ENCODE measurements at places on chromosomes 2 and 18.

- DNase-seq = no peak
Observed at GRCh38 chr2:62657783-62658182, 47.7 kb upstream of the EHBP1 start.

GRCh38 chr2:139720056-139720455 lies 939.9 kb upstream of the NXPH2 start:
- DNase-seq = no peak

- DNase-seq = no peak
Observed at GRCh38 chr2:186949726-186950256, 100.8 kb upstream of the ZSWIM2 start.

DNA sequence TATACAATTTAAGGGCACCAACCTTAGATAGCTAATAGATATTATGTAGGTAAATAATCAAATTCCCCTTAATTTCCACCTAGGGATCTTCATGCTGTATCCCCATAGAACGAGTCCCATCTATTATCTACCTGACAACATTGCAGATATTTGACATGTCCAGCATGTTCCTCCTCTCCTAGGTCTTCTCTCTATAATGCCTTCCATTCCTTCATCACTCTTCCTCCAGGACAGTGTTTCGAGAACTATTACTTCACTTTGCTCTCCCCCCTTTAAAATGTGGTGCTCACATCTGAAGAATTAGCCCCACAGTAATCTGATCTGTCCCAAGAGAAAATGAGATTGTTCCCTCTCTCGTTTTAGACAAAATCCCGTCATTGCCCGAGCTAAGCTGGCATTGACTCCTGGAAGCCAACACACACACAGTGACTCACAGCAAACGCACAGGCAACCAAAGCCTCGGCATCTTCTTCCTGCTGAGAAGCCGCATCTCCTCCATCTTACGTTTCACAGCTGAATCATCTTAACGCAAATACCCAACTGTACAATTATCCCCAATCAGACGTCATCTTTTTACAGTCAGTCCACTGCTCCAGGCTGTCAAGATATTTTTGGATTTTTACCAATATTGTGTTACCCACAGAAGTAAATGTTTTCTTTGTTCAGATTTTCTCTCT lies 162.9 kb upstream of the AGAP1 start:
- DNase-seq = no peak
